ENCODE measurements at places on chromosomes 2 and 18.

DNA sequence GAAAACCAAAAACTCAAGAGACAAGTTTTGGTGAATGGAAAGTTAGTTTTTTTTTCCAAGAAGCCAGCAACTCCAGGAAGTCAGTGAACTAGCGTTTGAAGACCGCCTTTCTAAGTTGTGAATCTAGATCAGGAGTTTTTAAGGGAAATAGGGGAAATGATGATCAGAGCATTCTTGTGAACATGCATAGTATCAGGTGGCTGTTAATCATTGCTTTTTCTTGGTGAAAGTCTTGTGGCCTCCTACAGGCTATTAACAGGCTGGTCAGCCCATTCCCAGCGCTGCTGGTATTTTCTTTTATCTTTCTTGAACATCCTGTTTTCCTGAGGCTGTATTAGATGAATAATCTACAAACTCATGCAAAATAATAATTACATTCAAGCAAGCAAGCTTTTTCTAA lies 155.8 kb downstream of the PTPRM start:
- no peak for DNase-seq

- DNase-seq: no peak
These were observed 496.5 kb upstream of the SOX11 start for GRCh38 chr2:5195636-5196035.

DNA sequence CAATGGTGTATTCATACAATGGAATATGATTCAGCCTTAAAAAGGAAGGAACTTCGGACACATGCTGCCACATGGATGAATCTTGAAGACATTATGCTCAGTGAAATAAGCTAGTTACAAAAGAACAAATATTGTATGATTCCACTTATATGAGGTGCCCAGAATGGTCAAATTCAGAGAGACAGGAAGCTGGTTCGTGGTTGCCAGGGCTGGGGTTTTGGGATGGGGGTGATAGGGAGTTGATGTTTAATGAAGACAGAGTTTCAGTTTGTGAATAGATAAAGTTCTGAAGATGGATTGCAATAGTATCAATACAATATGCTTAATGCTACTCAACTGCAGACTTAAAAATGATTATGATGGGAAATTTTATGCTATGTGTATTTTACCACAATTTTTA lies 28.0 kb upstream of the MC2R start:
- DNase-seq: no peak

DNA sequence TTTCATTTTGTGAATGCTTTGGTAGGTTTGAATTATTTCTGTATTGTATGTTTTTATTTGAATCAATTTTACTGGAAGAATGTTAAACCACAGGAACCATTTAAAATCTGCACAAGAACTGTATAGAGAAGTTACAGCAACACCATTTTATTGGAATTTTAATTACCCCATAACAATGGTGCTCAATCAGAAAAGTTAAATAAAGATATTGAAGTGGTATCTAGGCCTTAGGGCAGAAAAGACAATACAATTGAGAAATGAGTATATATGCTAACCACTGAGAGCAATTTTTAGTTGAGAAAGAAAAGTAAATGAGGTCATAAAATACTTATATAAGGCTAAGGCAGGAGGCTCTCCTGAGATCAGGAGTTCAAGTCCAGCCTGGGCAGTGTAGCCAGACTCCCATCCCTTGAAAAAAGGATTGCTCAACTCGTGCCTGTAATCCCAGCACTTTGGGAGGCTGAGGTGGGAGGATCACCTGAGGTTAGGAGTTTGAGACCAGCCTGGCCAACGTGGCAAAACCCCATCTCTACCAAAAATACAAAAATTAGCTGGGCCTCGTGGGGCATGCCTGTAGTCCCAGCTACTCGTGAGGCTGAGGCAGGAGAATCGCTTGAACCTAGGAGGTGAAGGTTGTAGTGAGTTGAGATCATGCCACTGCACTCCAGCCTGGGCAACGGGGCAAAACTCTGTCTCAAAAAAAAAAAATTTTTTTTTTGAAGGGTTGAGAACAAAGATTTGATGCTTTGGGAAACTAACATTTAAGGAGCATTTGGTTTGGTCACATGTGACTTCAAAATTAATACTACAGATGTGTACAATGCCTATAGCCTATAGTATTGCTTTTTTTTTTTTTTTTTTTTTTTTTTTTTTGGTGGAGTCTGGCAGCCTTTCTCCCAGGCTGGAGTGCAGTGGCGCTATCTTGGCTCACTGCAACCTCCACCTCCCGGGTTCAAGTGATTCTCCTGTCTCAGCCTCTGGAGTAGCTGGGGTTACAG lies 212.9 kb upstream of the STON1 start:
- no peak for DNase-seq

GRCh38 chr2:64767670-64768468 lies 114.2 kb upstream of the SERTAD2 start:
- peak; percentile 86 for DNase-seq

DNA sequence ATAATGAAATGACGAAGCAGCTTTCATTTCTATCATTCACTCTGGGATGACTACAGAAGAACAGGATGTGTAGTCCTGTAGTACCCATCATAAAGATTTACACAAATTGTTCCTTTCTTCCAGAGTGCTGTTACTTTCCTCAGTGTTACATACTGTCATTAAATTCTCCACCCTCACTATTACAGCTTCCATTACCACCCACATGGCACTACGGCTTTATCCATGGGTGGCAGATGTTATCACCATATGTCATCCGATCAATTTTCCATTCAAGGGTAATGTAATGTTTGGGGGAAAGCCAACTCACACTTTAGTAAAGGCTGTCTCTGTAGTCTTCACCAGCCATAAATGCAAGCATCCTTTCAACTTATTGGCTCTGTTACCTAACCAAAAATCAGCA lies 7.1 kb upstream of the CSRNP3 start:
- no peak for DNase-seq

- DNase-seq: no peak
These were observed 12.2 kb downstream of the ZFP36L2 start for GRCh38 chr2:43214253-43214652.

DNA sequence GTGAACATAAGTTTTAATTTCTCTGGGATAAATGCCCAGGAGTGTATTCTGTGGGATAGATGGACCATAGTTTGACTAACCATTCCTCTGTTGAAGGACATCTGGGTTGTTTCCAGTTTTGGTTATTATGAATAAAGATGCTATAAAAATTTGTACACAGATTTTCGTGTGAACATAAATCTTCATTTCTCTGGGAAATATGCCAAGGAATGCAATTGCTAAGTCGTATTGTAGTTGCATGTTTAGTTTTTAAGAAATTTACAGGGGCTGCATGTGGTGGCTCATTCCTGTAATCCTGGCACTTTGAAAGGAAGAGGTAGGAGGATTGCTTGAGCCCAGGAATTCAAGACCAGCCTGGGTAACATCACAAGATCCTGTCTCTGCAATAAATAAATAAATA lies 6.9 kb upstream of the SLC11A1 start:
- DNase-seq: no peak

- DNase-seq: no peak
These were observed 229.4 kb upstream of the SMAD2 start for GRCh38 chr18:48159816-48160215.

GRCh38 chr2:176260689-176261088 lies 8.6 kb upstream of the MTX2 start:
- no peak for DNase-seq

DNA sequence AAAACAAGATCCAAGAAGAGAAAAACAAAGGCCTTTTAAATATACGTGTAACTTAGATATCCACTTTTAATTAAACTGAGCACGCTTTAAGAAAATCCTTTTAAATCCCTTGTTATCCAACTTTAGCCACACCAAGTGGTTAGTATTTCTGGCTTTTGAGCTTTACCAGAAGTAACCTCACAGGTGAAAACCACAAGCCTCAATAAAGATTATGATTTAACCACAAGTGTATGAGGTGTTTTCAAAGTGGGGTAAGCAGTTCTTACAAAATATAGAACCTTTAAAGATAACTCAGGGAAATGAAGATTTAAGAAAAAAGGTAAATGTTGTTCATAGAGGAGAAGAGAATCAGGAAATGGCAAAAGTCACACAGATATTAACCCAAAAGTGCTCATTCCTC lies 58.4 kb upstream of the CDCA7 start:
- DNase-seq: no peak

GRCh38 chr2:33221046-33221784 lies 255.2 kb upstream of the RASGRP3 start:
- no peak for DNase-seq

- DNase-seq: no peak
These were observed 112.5 kb downstream of the AP1S3 start for GRCh38 chr2:223724861-223725260.

- DNase-seq: no peak
These were observed 467.7 kb downstream of the EPHA4 start for GRCh38 chr2:221104361-221104811.

GRCh38 chr18:58231930-58232329 lies 187.9 kb downstream of the NEDD4L start:
- DNase-seq: no peak

GRCh38 chr18:9150121-9150520 lies 13.5 kb downstream of the ANKRD12 start:
- no peak for DNase-seq

- no peak for DNase-seq
These were observed at the start of gene PROKR1 for GRCh38 chr2:68643011-68643873. Gene PROKR1, plus strand, starts transcription at chr2:68643579. Its CDS starts 2,243 bp downstream, at chr2:68645822.

DNA sequence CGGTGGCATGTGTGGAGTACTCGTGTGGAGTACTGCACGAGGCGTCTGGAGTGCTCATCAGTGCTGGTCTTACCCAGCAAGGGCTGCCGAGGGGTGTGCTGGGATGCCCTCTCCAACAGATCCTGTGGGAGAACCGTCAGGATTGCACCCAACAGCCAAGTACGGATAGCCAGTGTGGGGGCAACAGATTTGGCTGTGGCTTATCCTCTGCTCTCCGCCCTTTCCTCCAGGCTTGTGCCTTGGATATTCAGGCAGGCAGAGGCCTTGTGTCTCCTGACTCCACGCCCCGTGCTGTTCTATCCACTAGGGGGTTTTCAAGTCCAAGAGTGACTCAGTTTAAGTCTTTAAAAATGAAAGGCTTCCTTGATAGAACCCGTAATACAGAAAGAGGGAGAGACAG lies 321.0 kb upstream of the HS6ST1 start:
- no peak for DNase-seq

DNA sequence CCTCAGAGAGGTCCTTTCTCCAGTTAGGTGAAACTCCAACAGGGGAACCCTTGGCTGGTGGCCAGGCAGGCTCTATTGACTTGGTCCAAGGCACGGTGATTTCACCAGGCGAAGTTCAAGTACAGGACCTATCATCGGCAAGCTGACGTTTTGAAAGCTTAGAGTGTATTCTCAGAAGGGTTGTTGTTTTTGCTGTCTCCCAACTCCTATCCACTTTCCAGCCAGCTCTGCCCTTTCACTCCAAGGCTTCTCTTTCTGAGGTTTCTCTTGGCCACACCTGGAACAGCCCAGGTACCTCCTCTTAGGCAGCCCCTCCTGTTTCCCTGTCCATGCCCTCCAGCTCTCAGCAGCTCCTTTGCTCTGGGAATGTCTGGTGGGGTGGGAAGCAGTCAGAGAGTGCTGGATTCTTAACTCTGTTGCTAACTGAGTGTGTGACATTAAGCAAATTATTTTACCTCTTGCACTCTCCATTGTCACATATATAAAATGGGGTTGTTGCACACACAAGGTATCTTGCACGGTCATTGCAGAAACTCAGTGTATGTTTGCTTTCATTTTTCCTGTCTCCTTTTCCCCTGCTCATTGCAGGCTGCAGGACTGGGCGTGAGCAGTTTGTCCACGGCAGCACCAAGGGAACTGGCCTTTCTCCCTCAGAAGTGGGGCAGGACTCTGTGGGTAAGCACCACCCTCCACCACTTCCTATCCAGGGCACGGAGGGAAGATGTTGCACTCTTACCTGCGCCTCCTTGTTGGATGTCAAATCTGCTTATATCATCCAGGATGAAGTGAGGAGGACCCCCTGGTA lies 30.2 kb downstream of the CAPN13 start:
- no peak for DNase-seq

- DNase-seq: no peak
These were observed 842.2 kb upstream of the VRK2 start for GRCh38 chr2:57204364-57204763.

- no peak for DNase-seq
These were observed 34.3 kb upstream of the OSBPL6 start for GRCh38 chr2:178159966-178160365.

DNA sequence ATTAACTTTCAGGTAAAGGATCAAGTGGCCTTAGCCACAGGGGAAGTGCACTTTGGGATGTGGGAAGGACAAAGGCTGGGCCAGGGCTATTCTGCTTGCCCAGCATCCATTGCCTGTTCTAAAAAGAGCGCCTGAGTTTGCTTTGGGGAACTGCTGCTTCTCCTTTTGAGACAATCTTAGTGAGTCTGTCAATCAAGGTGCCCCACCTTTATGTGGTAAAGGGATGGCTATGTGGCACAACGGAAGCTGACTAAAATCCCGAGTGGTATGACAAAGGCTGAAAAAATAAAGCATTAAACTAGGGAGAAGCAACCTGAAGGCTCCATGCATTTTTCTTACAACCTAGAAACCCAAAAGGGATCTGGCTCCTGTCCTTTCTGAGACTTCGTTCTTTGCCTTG lies 540.5 kb downstream of the SLC4A3 start:
- no peak for DNase-seq

DNA sequence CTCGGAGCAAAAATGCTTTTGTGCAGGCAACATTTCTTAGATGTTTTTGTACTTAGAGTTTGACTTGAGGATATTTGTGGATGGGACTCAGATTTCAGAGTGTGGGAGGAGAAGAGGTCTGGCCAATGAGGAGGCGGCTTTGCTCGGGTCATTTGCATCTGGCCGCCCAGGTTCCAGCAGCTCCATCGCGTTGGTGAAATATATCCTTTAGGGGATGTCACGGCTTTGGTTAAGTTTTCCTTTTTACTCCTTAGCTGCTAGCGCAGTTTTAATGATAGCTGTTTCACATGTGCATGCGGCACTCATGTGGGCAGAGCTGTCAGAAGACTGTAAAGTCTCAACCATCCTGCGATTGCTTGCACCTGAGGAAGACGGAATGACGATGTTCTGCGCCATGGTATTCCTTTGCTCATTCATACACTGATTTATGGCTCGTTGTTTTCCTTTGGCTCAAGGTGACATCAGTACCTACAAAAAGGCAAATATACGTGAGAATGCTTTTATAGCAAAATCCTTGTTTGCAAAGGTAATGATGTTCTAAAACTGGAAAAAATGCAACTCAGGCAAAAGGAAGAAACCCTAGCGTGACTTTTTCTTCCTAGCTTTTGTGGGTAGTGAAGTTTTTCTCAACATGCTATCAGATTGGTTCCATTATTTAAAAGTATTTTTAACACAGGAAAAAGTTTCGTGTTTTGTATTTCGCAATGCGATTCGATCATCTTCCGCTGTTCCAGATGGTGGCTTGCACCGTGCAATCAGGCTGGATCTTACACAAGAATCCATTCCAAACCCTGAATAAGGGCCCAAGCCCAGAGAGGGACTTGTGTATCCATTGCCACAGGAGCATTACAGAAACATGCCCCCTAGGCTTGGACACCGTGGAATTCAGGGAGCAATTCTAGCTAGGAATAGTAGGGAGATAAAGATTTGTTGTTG lies 70.5 kb upstream of the ZNF516 start:
- DNase-seq: no peak

DNA sequence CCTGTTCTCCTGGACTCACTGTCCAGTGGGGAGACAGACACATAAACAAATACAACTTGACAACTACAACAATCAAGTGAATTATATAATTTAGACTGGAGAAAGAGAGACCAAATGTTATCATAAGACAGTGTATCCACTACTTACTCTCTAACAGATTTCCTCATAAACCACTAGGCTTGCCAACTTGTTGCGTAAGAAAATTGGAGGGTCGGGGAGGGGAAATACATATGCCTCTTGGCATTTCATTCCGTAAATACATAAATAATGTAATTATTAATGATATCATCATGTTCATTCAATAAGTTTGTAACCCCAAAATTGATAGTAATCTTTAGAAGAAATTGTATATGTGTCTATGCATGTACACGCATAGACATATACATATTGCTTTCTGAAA lies 14.9 kb downstream of the RAB6D start:
- no peak for DNase-seq

All from CD4-positive, alpha-beta T cell treated with Interleukin-12 subunit alpha and Interleukin-12 subunit beta, for 1 hour (primary cell).